H1 (cell line): ENCODE measurements at places on chromosomes 6 and 20.

- DNase-seq: no peak
Measured at GRCh38 chr6:144607998-144608735, 323.0 kb downstream of the UTRN start.

DNA sequence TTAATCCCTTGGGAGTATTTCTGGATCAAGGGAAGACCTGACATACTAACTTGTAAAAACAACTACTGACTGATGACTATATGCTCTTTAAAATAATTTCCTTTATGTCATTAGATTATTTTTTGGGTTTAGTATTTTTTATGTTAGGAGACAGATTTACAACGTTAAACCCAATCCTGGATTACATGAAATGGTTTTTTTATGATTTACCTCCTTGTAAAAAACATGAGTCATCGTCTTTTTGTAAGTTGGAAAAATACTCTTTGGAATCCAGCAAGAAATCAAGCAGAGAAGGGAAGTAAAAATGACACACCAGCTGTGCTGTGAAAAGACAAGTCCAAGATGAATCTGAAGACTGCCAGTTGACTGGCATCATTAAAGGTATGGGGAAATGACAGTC, 6.7 kb downstream of the STK4 start:
- DNase-seq: no peak

GRCh38 chr20:11791316-11791715, 126.4 kb upstream of the BTBD3 start:
- no peak for DNase-seq

GRCh38 chr6:87341899-87342298, 2.7 kb upstream of the C6orf163 start:
- no peak for DNase-seq
